ENCODE measurements at places on chromosomes 1 and 21.

DNA sequence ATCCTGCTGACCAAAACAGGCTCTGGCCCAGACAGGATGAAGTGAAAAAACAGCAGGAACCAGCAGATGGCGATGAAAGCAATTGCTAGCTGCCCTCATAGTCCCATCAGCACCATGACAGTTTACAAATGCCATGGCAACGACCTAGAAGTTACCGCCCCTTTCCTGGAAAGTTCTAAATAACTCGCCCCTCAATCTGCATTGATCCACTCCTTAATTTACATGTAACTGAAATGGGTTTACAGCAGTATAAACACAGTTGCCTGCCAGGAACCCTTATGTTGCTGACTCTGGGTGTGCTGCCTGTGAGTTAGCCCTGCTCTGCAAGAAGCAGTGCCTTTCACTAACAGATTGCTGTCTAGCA lies 65.5 kb upstream of the CR1L start:
- DNase-seq: no peak

GRCh38 chr1:247401310-247402119 lies 14.5 kb upstream of the NLRP3 start:
- DNase-seq: no peak

DNA sequence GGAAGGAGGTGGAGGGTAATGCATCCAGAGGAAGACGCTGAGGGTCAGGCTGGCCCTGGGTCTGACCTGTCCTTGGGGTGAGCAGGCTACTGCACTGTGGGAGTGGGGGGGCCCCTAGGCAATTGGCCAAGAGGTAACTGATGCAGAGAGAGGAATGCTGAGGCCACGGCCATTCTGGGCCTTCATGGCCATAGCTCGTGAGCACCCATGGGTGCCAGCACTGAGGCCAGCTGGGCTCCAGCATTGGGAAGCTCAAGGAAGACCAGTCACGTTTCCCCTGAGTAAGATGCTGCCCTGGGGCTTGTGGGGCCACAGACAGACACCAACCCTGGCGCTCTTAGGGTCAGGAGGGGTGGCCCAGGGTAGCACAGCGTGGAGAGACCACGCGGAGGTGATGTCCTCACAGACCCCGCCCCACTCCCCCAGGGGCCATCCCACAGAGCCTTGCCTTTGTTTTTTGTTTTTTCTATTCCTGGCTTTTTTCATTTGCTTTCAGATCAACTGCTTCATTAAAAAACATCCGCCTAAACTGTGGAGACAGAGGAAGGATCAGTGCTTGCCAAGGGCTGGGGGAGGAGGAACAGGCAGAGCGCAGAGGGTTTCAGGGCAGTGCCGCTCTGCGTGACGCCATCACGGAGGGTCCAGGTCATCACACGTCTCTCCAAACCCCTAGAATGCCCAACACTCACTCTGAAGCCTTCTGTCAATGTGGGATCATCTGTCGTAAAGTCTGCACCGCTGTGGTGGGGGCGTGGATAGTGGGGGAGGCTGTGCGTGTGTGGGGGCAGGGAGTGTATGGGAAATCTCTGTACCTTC lies 61.1 kb downstream of the SIK1 start:
- DNase-seq: no peak

- no peak for DNase-seq
Measured at GRCh38 chr1:66552287-66552686, 18.3 kb downstream of the SGIP1 start.

GRCh38 chr1:150173141-150173585 lies 23.4 kb downstream of the PLEKHO1 start:
- no peak for DNase-seq

DNA sequence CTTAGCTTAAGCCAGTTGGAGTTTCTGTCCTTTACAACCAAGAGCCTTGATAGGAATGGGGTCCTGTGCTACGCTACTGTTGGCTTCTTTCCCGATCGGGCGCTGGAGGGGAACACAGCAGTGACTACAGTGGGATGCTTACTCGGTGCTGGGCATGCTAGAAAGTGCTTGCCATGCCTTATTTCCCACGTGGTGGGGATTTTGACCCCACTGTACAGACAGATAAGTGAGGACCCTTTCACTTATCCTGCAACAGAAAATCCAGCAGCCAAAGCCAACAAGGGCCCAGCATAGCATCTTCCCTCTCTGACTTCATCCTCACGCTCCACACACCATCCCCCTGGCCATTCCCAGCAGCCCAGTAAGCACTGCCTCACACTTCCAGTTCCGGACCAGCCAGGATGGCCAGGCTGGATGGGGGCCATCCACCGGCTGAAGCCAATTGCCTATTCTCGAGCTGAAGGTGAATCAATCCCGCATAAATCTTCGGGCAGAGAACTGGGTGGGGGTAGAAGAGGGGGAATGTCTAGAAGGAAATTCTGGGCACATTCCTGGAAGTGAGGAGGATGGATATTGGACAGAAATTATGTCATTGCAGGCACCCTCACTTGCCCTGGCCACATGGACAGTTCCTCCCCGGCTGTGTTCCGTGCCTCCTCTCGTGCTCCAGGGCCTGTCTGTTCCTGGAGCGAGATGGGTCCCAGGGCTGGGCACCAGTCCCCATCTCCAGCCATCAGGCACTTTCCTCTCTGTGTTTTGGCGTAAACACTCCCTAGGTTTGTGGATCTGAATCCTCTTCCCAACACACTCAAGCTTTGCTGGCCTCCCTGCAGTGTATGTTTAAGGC lies 2.0 kb upstream of the ABCG1 start:
- no peak for DNase-seq

DNA sequence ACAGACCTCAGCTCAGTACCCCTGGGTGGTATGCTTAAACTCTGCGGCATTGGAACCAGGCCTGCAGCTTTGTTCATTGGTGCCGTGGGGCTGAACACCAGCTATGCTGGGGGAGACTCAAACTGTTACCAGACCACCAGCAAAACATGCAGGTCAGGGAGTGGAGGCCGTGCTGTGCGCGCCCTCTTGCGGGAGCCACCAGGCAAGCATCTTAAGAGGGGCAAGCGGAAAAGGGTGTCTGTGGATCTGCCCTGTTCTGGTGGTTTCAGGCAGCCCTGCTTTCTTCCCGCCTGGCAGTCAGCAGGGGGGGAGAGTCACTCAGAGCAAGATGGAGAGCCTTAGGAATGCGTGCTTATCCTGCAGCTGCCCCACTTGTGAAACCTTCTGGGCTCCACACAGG lies 276.9 kb upstream of the ZRANB2 start:
- DNase-seq: no peak

- no peak for DNase-seq
Measured at GRCh38 chr1:54476530-54477109, 70.4 kb upstream of the SSBP3 start.

GRCh38 chr1:43235040-43235439 lies 34.7 kb upstream of the TMEM125 start:
- DNase-seq: no peak
